HT1080 (cell line): ENCODE measurements at places on chromosomes 12 and 14. TPM values are rescaled to one million over a fixed set of nuclear protein-coding genes. Genes with fewer than 3 reads are reported as not detected.

DNA sequence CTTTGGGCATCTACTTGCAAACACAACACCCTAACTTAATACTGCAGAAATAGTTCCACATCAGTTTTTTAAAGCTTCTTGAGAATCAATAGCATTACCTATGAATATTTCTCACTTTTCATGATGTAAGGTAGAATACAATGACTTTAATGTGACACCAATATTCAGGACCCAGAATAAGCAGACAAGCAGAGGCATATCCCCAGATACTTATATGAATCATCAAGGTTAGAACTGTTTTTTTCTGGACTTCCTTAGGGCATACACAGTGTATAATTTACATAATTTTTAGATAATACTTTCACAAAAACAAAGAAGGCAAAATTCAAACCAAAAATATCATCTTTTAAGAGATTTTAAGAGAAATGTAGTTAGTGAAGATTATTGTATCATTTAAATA lies 885.8 kb downstream of the FSCB start:
- DNase-seq, result peak; percentile 10

The LMO3 gene
- not detected in 2 replicates for total RNA-seq

The HOTAIR gene
- total RNA-seq, result 0.88 TPM in 1 of 2 replicates, not detected in the other

- no peak for DNase-seq
These were observed 551.2 kb upstream of the SEL1L start for GRCh38 chr14:82084813-82085212.
